ENCODE measurements at places on chromosomes 4 and X.

GRCh38 chr4:89425023-89425422, 117.4 kb upstream of the GPRIN3 start:
- DNase-seq = no peak

DNA sequence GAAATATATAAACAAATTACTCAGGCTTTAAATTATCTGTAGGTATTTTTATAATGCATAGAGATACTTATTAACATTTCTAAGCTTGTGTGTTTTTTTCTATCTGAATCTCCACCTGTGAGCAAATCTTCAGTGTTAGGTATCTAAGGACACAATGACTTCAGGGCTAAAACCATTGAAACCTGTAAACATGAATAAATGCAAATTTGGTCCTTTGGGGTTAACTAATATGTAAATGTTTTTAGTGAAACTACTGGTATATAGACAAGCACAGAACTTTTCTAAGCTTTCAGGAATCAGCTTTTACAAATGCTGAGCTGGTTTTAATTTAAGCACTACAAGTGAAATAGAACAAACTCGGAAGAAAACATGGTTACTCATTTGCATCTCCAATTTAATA, 147.9 kb downstream of the FBXO8 start:
- no peak for DNase-seq

DNA sequence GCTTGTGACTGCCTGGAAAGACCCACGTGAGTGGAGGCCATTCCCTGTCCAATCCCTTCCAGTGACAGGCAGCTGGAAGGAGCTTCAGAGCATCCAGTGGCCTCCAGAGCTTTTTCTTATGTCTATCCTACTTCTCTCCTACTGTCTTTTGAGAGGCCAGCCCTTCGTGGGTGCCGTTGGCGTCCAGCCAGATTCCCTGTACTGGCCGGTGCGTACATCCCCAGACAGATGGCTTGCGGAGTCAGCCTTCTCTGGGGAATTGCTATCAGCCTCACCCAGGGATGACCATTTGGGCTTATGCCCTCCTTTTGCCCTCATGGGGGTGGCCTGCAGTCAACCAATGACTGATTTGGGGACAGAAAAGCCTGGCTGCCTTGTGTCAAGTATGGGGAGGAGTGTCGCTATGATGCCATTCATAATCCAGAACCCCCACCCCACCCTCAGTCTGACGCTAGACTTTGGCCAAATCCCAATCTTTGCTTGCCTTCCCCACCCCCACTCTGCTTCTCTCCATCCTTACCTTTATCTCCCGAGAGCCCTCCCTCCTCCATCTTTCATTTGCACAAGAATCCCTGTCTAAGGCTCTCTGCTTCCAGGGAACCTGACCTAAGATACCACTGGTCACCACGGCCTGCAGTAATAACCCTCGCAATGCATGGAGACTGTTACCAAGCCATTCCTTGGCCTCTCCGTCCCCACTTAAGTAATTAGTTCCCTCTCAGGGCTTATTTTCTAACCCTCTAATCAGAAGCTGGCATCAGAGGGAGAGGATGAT, 150.3 kb upstream of the BCOR start:
- no peak for DNase-seq

- no peak for DNase-seq
Observed at GRCh38 chr4:152351080-152351479, 184.8 kb downstream of the FBXW7 start.

GRCh38 chr4:118968005-118968404, 79.4 kb downstream of the SYNPO2 start:
- DNase-seq = peak; percentile 70

Data from osteoblast (primary cell).